ENCODE measurements at places on chromosomes 13 and 19.

GRCh38 chr19:12000152-12000981 is 35.1 kb downstream of the ZNF433 start:
- no peak for DNase-seq

GRCh38 chr13:78709028-78709427 is 50.1 kb upstream of the OBI1 start:
- no peak for DNase-seq

DNA sequence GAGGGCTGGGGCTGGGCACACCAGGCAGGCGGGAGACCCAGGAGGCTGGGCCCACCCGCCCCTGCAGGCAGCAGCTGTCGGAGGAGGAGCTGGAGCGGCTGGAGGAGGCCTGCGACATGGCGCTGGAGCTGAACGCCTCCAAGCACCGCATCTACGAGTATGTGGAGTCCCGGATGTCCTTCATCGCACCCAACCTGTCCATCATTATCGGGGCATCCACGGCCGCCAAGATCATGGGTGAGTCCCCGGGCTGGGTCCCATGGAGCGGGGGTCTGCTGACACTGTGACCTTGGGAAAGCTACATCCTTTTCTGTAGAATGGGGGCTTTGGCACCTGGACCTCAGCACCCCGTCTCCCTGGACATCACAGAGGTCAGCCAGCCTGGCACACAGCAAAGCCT is 8.1 kb downstream of the PRPF31 start:
- DNase-seq, result no peak

DNA sequence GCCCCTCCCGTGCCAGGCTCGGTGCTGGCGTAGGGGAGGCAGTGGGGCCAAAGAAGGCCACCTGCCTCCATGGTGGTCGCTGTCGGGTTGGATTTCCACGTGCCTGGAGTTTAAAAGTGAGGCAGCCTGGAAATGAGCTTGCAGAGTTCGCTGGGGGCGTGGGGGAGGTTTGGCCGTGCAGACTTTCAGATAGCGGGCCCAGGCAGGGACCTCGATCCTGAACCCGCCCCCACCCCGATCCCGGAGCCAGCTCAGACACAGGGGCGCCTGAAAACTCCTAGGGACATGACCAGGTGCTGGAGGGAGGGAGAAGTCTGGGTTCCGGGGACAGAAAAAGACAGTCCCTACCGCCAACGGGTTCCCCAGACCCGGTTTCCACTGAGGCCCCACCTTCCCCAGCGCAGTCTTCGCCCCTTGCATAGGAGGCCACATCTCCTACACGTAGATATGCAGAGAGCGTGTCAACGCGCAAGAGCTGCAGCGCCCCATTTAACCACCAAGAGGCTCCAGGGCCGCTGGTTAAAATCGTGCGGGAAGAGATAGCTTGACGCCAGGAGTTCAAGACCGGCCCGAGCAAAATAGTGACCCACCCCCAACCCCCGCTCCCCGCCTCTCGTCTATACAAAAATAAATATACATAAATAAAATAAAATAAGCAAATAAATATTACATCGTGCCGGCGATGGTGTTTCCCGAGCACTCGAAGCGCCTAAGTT is 8.5 kb downstream of the CCDC8 start:
- DNase-seq, result no peak

DNA sequence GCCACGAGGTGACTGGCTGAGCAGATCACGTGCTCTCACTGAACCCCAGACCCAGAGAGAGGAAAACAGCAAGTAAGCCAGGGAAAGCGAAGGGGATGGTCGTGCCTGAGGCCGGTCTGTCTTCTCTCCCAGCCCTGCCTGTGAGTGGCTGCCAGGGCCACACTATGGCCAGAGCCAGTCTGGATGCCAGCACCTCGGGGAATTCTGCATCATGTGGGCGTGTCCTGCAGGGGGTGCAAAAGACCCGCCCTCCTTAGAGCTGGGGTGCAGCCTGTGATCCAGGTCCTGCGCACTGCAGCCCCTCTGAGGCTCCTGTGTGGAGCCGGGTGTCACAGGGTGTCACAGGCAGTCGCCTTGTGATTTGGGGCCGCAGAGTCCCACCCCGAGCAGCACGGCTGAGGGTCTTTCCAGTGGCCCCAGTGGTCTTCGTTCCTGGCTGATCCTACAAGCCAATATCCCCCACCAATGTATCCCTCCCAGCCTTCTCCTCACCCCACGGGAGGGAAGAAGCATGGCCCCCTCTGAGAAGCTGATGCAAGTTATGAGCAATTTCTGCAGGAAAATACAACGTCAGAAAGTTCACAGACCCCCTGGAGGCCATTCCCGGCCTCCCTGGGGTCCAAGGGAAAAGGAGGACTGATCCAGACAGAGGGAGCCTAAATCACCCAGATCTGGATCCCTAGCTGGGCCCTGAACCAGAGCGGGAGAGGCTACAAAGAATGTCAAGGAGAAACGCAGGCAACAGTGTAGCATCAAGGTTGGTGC is 7.7 kb downstream of the PPP1R12C start:
- no peak for DNase-seq

DNA sequence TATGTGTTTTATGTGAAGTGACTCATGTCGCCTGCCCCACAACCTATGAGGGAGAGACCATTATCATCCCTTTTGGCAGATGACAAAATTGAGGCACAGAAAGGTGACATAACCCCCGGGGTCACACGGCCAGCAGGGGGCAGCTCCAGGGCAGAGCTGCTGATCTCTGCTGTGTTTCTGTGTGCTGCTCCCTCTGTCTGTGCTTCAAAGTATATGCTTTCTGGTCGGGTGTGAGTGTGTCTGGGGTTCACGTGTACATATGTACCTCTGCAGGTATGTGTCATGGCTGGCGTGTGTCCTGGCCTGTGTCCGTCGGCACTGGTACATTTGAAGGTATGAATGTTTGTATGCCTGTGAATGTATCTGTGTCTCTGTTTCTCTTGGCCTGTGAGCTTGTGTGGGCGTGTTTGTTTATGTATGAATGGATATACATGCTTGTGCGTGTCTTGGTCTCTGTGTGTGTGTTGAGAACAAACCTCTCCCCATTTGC is 7.1 kb downstream of the LIPE start:
- no peak for DNase-seq

DNA sequence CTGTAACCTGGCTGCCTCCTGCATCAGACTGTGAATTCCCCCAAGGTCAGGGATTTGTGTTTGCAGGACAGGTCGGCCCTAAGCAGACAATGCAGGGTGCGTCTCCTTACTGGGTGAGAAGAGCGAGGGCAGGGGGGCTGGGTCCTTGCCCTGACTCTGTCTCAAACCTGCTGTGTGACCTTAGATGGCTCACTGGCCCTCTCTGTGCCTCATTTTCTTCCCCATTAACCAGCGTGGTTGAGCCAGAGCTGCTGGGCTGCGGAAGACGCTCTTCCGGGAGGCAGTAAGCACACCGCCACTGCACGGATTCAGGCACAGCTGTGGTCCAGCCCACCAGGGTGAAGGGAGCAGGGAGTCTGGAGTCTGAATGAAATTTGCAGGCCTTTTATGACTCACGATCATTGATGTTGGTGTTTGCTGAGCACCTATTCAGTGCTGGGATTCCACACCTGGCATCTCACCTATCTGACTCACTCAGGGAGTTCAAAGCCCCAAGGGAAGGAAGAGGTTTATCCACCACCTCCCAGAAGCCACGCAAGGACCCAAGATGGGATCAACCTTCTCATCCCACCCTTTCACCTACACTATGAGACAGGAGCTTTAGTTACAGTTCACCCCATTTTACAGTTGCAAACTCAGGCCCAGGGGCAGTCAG is 2.5 kb downstream of the AKT1S1 start:
- DNase-seq, result no peak

GRCh38 chr19:55068950-55069864 is 6.3 kb upstream of the RDH13 start:
- no peak for DNase-seq

DNA sequence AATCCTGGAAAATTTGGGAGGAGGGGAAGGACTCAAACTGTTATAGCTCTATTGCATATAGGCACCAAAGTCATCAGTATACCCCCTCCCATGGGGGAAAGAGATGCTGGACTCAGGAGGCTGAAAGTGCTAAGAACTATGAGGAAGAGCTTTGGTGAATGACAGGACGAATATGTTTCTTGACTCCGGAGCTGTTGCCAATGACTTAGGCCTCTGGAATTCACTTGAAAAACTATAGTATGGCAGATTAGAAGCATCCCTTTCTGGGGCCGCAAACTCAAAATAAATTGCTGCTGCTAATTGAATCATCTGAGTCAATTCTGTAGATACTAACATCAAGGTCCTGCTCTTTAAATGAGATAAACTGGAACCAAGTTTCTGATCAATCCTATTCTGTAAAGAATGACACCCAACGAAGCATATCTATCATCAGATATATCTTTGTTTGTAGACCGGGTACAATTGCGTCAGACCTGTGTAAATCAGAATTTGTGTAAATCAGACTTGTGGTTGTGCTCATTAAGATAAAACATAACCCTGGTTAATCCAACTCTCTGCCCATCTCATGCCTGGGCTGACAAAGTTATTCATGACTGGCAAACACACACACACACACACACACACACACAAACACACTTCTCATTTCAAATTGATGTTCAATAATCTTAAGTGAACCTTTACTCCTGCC is 1793.8 kb upstream of the PCDH20 start:
- no peak for DNase-seq

GRCh38 chr13:26497968-26498511 is 59.4 kb upstream of the WASF3 start:
- DNase-seq, result peak; percentile 72

DNA sequence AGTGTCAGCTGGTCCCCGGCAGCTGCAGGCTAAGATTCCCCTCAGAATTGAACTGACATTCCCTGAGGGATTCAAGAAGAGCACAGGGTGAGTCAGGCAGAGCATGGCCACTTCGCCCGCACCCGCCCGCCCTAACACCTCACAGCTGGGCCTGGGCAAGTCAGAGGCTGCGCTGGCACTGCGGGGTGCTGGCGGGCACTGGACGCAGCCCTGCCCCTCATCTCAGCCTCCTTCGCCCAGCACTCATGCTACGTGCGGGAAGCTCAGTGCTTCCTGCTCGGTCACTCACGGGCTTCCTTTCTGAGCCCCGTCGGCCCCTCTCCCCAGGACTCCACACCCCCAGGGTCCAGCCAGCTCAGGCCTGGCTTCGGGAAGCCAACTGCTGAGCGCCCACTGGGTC is 56.9 kb downstream of the MLLT1 start:
- DNase-seq, result no peak

DNA sequence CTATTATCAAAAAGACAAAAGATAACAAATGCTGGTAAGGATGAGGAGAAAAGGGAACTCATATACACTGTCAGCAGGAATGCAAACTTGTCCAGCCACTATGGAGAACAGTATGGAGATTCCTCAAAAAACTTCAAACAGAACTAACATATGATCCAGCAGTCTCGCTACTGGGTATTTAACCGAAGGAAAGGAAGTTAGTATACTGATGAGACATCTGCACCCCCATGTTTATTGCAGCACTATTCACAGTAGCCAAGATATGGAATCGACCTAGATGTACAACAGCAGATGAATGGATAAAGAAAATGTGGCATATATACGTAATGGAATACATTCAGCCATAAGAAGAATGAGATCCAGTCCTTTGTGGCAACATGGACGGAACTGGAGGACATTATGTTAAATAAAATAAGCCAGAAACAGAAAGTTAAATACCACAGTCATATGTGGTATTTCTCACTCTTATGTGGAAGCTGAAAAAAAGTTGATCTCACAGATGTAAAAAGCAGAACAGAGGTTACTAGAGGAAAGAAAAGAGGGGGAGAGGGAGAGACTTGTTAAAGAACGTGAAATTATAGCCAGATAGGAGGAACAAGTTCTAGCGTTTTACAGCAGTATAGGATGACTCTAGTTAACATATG is 83.2 kb downstream of the RUBCNL start:
- no peak for DNase-seq

DNA sequence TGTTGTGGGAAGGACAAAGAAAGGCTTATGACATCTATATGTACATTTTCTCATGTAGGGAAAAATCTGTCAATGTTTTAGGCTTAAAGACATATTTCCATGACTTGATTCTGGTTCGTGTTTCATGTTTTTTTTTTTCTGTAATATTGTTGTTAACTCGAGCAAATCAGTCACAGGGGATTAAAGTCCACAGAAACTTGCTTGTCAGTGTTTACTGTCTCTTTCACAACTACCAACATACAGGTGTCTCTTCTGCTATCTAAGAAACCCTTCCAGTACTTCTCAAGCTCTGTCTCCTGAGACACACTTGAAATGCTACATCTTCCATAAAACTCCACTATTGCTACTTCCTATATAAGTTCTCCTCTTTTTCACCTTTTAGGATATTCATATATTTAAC is 130.9 kb upstream of the SLITRK6 start:
- DNase-seq, result no peak

GRCh38 chr13:113404723-113405471 is 41.0 kb upstream of the GRTP1 start:
- DNase-seq, result no peak

GRCh38 chr13:91372911-91373310 is 25.4 kb downstream of the MIR17HG start:
- no peak for DNase-seq
